ENCODE measurements at places on chromosomes 7 and 10.

- peak; percentile 32 for DNase-seq
Observed at GRCh38 chr10:93601146-93601773, at the start of gene RBP4. TSS of gene RBP4 (minus strand) at chr10:93601235. CDS start at chr10:93601028, 207 bp downstream.

- DNase-seq: no peak
Observed at GRCh38 chr7:101265622-101266516, 21.0 kb upstream of the FIS1 start.

DNA sequence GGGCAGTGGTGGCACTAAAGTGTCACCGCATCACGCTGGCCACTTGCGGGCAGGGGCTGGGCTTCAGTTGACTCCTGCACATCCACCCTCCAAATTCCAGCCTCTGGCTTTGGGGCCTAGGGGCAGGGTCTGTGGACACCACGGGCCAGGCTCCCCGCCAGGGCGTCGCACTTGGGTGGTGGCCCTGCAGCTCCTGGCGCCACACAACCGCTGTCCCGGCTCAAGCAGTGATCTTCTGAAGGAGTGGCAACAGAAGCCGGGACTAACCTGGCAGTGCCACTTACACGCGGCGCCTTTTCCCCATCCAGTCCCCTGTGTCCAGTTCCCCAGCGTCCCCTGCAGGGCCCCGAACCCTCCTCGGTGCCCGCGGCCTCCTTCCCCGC lies 134.3 kb upstream of the ZNF92 start:
- DNase-seq: no peak

GRCh38 chr7:31857172-31857571 lies 170.2 kb downstream of the PPP1R17 start:
- no peak for DNase-seq

GRCh38 chr7:3922175-3922635 lies 621.2 kb downstream of the SDK1 start:
- DNase-seq: no peak

- DNase-seq: no peak
Observed at GRCh38 chr7:103076764-103077163, 1.8 kb downstream of the ARMC10 start.

GRCh38 chr7:21253740-21254687 lies 173.9 kb upstream of the SP4 start:
- DNase-seq: no peak

DNA sequence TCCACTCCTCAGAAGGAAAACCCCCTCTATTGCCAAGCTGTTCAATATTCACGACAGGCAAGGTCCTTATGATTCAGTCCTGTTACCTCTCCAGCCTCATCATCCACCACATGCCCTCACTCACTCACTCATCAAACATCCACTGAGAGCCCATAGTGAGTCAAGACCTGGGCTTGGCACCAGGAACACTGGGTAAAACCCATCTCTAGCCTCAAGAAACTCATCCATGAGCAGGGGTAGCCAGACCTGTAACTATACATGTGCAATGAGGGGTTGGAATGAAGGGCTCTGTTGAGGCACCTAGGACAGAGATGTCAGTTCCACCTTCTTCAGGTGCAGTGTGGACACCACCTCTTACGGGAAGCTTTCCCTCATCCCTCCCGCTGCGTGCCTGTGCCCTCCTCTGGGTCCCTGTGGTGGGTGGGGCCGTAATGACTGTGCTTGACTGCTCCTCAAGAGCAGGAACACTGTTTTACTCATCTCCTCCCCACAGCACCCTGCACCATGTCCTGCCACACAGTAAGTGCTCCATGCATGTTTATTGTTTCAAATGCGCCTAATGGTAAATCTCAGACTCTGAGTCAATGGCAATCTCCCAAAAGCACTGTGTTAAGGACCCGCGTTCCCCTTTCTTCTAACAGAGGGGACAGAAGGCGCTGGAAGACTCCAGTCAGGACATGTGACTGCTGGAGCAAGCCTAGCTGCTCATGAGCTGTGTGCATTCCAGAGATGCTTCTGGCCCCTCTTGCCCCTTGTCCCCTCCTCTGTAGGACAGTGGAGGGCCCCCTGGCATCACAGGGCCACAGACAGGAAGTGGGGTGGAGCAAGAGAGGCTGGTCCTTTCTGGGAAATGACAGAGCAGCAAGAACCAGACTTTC lies 95.4 kb downstream of the HIPK2 start:
- no peak for DNase-seq

- DNase-seq: no peak
Observed at GRCh38 chr10:59513558-59513957, 151.2 kb upstream of the FAM13C start.

GRCh38 chr10:62726638-62727037 lies 77.9 kb upstream of the ADO start:
- no peak for DNase-seq
